T-helper 17 cell (primary cell): ENCODE measurements at places on chromosomes 1 and 21.

GRCh38 chr1:231779081-231779480 lies 152.5 kb downstream of the DISC1 start:
- DNase-seq = no peak
- H3K36me3 ChIP-seq = peaks cover 5% of the 10 kb centered on the region
- no peak overlapping the region for H3K4me3 ChIP-seq
- H3K4me1 ChIP-seq = peaks cover 2% of the 10 kb centered on the region

DNA sequence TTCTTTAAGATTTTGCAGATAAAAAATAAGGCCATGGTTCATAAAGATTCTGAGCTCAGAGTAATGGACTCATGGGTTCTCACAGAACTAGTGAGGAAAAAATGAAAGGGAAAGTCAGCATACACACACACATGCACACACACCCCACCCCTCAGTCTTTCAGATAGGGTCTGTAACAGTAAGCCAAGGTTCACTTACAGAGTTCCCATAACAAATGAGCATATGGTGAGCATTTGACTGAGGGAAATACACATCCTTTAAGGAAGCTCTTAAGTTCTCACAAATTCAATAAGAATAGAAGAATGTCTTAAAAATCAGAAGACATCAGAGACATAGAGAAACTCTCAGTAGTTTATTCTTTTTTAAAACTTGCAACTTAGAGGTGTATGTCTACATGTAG lies 57.9 kb downstream of the NTMT2 start:
- no peak overlapping the region for H3K4me3 ChIP-seq
- H3K4me1 ChIP-seq = no peaks in the 10 kb centered on the region

- no peak for DNase-seq
- peaks cover 2% of the 10 kb centered on the region for H3K36me3 ChIP-seq
Observed at GRCh38 chr1:172447641-172448040, 3.8 kb upstream of the PIGC start.

- peaks cover 46% of the 10 kb centered on the region for H3K27me3 ChIP-seq
- peaks cover 4% of the 10 kb centered on the region for H3K36me3 ChIP-seq
- no peak overlapping the region for H3K27ac ChIP-seq
Observed at GRCh38 chr1:168631671-168632400, 55.4 kb downstream of the XCL1 start.

DNA sequence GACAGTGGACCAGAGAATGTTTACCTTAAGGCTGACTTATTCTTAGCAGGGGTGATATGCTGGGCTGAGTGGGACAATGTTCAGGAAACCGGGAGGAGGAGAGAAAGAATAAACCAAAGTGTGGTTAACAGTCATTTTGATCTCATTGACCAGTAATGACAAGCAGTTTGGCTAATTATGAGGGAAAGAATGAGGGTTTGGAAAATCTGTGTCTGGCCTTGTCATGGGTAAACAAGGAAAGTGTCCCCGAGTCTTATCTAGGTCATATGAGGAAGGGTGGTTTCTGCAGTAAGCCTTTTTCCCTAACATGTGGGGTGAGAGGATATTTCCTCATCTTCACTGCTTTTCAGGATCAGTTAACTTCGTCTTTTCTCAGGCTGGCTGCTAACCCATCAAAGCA lies 155.0 kb downstream of the TPR start:
- DNase-seq = no peak
- H3K4me1 ChIP-seq = peaks cover 3% of the 10 kb centered on the region
- no peaks in the 10 kb centered on the region for H3K36me3 ChIP-seq
- no peak overlapping the region for H3K4me3 ChIP-seq
- no peaks in the 10 kb centered on the region for H3K27me3 ChIP-seq

DNA sequence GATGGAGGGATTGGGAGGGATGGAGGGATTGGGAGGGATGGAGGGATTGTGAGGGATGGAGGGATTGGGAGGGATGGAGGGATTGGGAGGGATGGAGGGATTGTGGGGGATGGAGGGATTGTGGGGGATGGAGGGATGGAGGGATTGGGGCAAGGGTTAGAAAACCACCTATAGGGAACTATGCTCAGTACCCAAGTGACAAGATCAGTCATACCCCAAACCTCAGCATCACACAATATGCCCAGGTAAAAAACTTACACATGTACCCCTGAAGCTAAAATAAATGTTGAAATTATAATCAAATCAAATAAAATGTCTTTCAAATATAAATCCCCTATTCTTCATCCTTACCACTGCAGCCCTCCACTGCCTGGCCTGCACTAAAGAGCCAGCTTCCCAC lies 72.8 kb upstream of the HNRNPU start:
- no peaks in the 10 kb centered on the region for H3K36me3 ChIP-seq
- no peak overlapping the region for H3K4me3 ChIP-seq
- no peak overlapping the region for H3K27ac ChIP-seq
- DNase-seq = no peak
- no peaks in the 10 kb centered on the region for H3K4me1 ChIP-seq
- no peaks in the 10 kb centered on the region for H3K27me3 ChIP-seq

GRCh38 chr1:20846461-20847374 lies 59.6 kb upstream of the HP1BP3 start:
- no peak for DNase-seq
- H3K36me3 ChIP-seq = peaks cover 10% of the 10 kb centered on the region
- H3K4me1 ChIP-seq = peaks cover 2% of the 10 kb centered on the region
- no peak overlapping the region for H3K4me3 ChIP-seq
- no peaks in the 10 kb centered on the region for H3K27me3 ChIP-seq

GRCh38 chr1:27606708-27607238 lies 2.8 kb upstream of the AHDC1 start:
- H3K36me3 ChIP-seq = no peaks in the 10 kb centered on the region
- H3K4me3 ChIP-seq = no peak overlapping the region
- H3K27ac ChIP-seq = peak overlapping the region; percentile 90
- DNase-seq = no peak
- no peaks in the 10 kb centered on the region for H3K27me3 ChIP-seq
- peaks cover 19% of the 10 kb centered on the region for H3K4me1 ChIP-seq

DNA sequence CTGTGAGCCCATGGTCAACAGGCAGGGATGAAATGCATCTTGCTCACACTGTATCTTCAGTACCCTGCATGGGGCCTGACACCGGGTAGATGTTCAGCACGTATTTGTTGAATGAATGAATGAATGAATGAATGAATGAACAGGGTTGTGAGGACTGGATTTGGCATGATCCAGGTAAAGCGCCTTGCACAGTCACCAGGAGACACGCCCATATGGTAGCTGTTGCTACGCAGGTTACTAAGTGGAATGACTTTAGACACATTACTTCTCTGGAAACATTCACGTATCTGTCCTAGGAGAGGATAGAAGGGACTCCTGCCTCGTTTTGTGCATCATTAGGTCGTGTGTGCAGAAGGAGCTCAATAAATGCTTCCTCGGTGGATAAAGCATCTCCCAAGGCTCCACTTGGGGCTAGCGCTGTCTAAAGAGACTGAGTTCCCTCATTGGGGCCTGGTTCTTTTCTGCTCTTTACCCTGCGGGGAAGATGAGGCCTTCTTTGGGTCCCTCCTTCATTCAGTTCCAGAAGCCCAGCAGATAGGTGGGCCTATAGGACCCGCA lies 54.2 kb downstream of the NDUFS5 start:
- peaks cover 2% of the 10 kb centered on the region for H3K36me3 ChIP-seq
- H3K4me1 ChIP-seq = peaks cover 5% of the 10 kb centered on the region
- peak overlapping the region; percentile 67 for H3K27ac ChIP-seq
- H3K27me3 ChIP-seq = peaks cover 40% of the 10 kb centered on the region
- H3K4me3 ChIP-seq = peak overlapping the region; percentile 91

GRCh38 chr1:245666412-245666811 lies 511.6 kb downstream of the KIF26B start:
- no peaks in the 10 kb centered on the region for H3K4me1 ChIP-seq
- H3K27ac ChIP-seq = no peak overlapping the region
- no peaks in the 10 kb centered on the region for H3K27me3 ChIP-seq
- no peak for DNase-seq

- no peak overlapping the region for H3K27ac ChIP-seq
- no peaks in the 10 kb centered on the region for H3K4me1 ChIP-seq
- H3K36me3 ChIP-seq = peaks cover 4% of the 10 kb centered on the region
- peaks cover 42% of the 10 kb centered on the region for H3K27me3 ChIP-seq
Observed at GRCh38 chr1:166956872-166957271, 18.5 kb downstream of the ILDR2 start.

- H3K4me1 ChIP-seq = no peaks in the 10 kb centered on the region
- peaks cover 1% of the 10 kb centered on the region for H3K36me3 ChIP-seq
- no peak overlapping the region for H3K4me3 ChIP-seq
Observed at GRCh38 chr1:203250911-203251310, 21.4 kb upstream of the CHIT1 start.

GRCh38 chr1:28973596-28974421 lies 59.4 kb downstream of the EPB41 start:
- H3K27ac ChIP-seq = peak overlapping the region; percentile 61
- no peaks in the 10 kb centered on the region for H3K36me3 ChIP-seq
- no peak overlapping the region for H3K4me3 ChIP-seq
- H3K27me3 ChIP-seq = no peaks in the 10 kb centered on the region
- H3K4me1 ChIP-seq = peaks cover 49% of the 10 kb centered on the region

GRCh38 chr1:8011016-8011415 lies 15.1 kb downstream of the ERRFI1 start:
- H3K4me1 ChIP-seq = peaks cover 2% of the 10 kb centered on the region
- no peak overlapping the region for H3K27ac ChIP-seq
- H3K27me3 ChIP-seq = peaks cover 4% of the 10 kb centered on the region
- no peak overlapping the region for H3K4me3 ChIP-seq
- DNase-seq = no peak

DNA sequence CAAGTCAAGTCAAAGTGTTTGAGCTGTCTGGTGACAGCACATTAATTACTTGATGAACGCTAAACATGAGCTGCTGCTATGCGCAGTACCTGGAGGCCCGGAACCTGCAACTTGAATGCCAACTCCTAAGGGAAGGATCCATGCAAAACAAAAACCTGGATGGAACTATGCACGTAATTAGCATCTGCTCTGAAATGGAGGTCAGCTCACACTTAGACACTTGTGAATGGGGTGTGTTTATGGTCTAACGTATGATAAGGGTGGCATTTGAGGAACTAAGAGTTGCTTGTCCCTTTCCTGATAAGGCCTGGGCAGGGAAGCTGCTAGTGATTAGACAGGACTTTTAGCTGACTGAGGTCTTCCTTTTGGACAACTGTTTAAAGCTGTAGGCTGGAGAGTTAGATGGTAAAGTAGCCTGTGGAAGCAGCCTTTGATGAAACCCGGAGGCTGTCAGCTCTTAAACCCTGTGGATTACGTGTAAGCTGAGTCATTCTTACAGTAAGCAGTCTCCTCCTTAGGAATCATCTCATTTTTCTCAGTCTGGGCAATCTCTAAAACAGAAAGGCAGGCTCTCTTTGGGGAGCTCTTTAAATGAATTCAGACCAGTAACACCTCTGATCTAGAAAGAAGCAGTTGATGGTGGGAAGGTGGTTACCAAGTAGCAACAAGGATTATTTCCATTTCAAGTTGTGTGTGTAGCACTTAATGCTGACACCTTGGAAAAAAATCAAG lies 6.8 kb downstream of the TENT5C start:
- peak overlapping the region; percentile 53 for H3K4me3 ChIP-seq
- H3K27ac ChIP-seq = peak overlapping the region; percentile 85
- peaks cover 82% of the 10 kb centered on the region for H3K4me1 ChIP-seq
- peaks cover 7% of the 10 kb centered on the region for H3K36me3 ChIP-seq
- H3K27me3 ChIP-seq = no peaks in the 10 kb centered on the region

DNA sequence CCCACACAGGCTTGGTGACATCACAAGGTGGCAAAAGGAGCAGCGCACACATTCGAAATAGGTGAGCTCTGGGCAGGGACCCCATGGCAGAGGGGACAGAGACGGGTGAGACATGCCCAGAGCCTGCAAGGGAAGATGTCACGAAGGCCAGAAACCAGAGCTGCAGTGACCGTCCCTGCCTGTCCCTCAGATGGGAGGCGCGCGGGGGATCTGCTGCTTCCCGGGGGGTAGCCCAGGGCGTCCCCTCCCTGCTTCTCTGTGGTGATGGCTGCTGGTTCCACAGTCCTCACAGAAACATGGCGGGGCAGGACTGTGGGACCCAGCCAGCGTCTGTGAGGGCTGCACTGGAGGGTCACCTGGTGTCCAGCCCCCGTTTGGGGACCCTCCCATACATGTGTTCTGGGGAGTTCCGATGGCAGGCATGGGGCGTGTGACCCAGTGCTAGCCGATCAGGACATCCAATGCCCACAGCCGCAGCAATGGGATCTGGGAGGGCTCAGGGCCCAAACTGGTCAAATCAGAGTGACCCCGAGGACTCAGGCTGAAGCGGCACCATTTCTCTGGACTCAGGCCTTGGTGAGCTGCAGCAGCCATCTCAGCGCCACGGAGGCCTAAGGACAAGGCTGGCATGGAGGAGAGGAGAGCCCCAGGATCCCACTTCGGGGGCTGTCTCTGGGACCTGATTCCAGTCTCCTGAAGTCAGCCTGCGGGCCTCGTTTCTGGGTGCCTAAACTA lies 20.7 kb upstream of the SPSB1 start:
- DNase-seq = no peak
- H3K4me3 ChIP-seq = no peak overlapping the region
- peaks cover 16% of the 10 kb centered on the region for H3K4me1 ChIP-seq
- no peak overlapping the region for H3K27ac ChIP-seq

DNA sequence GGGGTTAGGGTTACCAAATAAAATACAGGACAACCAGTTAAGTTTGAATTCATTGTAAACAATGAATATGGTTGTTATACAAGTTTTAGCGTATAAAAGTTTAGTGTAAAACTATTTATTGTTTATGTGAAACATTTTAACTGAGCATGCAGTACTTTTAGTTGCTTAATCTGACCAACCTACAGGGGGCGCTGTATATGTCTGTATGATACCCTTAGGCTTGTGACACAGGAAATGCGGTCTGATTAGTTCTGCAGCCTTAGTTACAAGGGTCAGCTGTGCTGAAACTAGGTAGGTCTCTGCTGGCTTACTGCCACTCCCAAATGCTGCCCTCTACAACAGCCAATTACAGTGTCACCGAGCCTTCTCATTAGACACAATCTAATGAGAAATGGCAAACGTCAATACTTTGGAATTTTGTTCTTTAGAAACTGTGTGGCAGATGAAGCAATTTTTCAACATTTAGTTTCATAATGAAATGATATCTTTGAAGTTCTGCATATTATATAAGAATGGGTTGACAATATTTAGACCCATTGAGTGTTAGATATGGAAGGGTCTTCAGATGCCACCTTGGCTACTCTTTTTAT lies 56.2 kb downstream of the NTNG1 start:
- H3K4me1 ChIP-seq = no peaks in the 10 kb centered on the region
- H3K27me3 ChIP-seq = no peaks in the 10 kb centered on the region
- H3K36me3 ChIP-seq = no peaks in the 10 kb centered on the region
- H3K27ac ChIP-seq = no peak overlapping the region
- H3K4me3 ChIP-seq = no peak overlapping the region
- no peak for DNase-seq

- H3K27me3 ChIP-seq = peaks cover 33% of the 10 kb centered on the region
- H3K36me3 ChIP-seq = no peaks in the 10 kb centered on the region
- no peak for DNase-seq
- H3K27ac ChIP-seq = no peak overlapping the region
- H3K4me1 ChIP-seq = peaks cover 4% of the 10 kb centered on the region
- no peak overlapping the region for H3K4me3 ChIP-seq
Observed at GRCh38 chr1:116439701-116440100, 66.7 kb downstream of the ATP1A1 start.
